GF-D8 (cell line): ENCODE measurements at places on chromosomes 12 and 14.
A peak's percentile ranks its signal among the peaks of the same experiment; 100 is the strongest.

DNA sequence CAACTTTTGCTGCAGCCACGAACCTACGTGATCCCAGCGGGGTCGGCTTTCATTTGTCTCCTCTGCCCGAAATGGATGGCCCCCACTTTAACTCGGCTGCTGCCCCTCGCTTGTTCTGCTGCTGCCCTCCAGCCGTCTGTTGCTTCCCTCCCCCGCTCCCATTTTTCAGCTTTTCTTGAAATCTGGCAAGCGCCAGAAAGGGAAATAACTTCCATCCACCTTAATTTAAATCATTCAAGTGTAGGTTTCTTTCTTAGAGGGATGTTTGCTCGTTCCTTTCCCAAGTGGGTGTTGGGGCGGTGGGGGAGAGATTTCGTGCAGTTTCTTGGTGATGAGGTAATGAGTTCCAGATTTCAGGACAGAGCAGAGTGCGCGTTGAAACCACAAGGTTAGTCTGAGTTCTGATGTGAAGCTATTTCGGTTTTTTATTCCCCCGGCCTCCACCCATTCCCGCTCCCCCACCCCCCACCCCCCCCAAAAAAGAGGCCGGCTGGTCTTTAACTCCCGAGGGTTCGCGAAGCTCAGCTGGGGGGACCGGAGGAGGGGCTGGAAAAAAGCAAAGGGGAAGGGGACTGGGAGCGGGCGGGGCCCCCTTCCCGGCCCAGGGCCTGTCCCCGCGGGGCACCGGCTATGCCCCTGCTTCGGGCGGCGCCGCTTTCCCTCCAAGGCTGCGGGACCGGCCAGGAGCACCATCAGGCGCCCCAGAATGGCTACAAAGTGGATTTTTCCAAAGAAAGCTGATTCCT is 2.2 kb upstream of the ZFP36L1 start:
- no peak for DNase-seq

GRCh38 chr14:56474419-56475022 is 105.1 kb upstream of the TMEM260 start:
- DNase-seq: no peak

GRCh38 chr14:92923744-92924103 is 774 bp downstream of the CHGA start:
- DNase-seq: no peak

GRCh38 chr14:64092940-64093339 is 201.2 kb downstream of the ESR2 start:
- no peak for DNase-seq

- no peak for DNase-seq
These were observed 95.5 kb upstream of the PDE3A start for GRCh38 chr12:20272801-20273200.

DNA sequence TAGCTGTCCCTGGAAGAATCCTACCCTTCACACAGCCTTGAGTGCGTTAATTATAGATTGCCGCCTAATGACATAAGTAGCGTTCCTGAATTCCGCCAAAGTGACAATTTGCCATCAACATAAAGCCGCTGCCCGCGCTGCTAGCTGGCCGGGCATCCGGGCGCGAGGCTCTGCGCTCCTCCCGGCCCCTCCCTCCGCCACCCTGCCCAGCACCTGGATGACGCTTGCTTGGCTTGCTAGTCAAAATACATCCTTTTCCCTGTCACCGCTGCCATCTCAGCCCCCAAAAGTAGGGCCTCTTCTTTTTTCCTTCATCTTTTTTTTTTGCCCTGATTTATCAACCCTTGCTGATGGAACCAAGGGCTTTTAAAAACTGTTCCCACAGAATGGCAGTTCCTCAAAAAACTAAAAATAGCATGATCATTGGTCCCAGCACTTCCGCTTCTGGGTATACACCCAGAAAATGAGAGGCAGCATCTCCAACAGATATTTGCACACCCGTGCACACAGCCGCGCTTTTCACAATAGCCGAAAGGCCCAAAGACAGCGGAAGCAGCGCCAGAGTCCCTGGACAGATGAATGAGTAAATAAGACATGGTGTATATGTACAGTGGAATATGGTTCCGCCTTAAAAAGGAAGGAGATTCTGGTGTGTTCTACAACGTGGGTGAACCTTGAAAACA is 235.2 kb downstream of the BCL11B start:
- DNase-seq: peak; percentile 14
